T-helper 1 cell (primary cell): ENCODE measurements at places on chromosomes 11 and 22.
A peak's percentile ranks its signal among the peaks of the same experiment; 100 is the strongest.

GRCh38 chr11:82529936-82530335, 203.7 kb downstream of the FAM181B start:
- no peak for DNase-seq

DNA sequence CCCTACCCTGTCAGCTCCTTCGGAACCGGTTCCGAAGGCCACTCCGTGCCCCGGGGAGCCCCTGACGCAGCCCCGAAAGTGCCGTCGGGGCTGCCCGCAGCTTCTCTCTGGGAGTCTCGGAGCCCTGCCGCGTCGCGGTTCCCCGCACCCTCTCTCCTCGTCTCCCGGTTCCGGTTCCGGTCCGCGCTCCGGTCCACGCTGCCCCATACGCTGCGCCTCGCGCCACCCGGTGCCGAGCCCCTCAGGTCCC, 618 bp downstream of the MTA2 start:
- DNase-seq, result peak; percentile 36

- no peak for DNase-seq
These were observed 689 bp downstream of the RAB39A start for GRCh38 chr11:107928767-107929507.

DNA sequence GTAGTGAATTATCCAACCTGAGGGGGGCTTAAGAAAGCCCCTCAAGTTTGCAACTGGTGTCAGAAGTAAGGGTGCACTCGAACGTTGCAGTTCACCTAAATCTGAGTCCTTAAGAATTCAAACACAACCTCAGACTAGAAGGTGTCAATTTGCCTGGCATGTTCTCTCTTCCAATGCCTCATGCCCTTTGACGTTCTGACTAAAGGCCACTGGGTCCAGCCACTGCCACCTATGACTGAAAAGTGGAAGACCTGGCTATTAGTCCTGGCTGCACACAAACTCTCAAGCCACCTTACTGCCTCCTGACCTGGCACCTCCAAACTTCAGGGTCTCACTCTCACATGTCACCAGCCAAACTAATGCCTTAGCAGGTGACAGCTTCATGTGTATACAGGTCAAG, 8.0 kb downstream of the APOL4 start:
- DNase-seq, result no peak

DNA sequence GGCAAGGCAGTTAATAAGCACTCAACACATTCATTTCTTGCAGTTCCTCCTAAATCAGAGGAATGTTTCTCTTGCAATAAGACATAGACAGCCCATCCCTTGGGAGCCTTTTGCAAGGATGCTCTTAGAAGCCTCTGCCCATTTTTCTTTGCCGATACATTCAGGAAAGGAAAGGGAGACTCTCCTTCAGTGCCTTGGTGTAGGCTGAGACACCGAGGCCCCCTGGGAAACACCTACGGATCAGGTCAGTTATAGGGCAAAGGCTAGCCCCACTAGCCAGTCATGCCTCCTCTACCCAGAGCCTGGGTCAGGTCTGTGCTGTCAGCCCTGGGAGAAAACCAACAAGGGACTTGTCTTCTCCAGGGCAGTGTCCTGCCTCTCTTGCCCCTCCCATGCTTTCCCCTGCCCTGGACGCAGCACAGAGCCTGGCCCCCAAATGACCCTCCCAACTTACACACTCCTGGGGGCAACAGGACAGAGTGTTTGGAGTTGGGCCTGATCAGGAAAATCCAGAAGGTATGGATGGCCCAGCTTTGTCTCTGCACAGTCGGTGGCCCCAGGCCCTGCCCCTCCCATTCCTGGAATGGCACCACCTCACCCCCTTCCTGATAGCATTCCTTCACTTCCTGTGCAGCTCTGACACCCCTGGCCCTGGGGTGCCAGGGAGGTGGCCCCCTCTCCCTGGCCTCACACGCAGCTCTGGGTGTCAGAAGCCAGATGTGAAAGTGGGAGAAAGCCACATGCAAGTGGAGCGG, 18.3 kb downstream of the ANKK1 start:
- DNase-seq, result no peak

DNA sequence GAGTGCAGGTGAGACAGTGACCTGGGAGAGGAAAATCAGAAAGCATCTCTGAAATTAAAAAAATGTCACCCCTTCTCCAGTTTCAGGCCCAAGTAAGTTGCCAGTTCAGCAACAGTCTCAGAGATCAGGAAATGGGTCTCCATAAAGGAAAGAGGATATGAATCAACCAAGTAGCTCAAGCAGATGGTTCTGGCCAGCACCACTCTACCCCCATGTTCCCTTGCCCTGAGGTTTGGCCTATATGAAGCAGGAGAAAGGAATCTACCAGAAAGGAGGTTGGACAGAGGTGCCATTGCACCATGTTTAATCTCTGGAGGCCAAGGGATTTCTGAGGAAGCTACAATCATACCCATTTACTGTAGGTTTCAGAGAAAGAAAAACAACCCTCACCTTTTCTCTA, 7.7 kb downstream of the FZD4 start:
- DNase-seq, result no peak

DNA sequence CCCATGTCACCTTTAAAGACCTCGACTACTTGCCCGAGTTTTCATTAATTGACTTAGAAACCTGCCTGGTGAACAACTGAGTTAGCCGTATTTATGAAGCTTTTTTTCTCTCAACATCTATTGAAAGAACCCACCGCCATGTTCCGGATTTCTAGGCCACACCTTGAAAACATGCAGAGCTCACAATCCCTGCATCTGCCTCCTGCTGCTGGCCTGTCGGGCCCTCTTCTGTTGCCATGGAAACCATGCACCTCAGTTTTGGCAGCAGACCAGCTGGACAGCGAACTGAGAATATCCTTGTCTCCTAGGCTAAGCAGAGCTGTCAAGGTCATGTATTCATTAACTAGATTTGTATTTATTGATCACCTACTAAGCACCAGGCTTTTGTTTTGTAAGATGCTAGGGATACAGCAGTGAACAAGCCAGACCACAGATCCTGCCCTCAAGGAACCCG, 4.3 kb upstream of the PATZ1 start:
- DNase-seq, result no peak

DNA sequence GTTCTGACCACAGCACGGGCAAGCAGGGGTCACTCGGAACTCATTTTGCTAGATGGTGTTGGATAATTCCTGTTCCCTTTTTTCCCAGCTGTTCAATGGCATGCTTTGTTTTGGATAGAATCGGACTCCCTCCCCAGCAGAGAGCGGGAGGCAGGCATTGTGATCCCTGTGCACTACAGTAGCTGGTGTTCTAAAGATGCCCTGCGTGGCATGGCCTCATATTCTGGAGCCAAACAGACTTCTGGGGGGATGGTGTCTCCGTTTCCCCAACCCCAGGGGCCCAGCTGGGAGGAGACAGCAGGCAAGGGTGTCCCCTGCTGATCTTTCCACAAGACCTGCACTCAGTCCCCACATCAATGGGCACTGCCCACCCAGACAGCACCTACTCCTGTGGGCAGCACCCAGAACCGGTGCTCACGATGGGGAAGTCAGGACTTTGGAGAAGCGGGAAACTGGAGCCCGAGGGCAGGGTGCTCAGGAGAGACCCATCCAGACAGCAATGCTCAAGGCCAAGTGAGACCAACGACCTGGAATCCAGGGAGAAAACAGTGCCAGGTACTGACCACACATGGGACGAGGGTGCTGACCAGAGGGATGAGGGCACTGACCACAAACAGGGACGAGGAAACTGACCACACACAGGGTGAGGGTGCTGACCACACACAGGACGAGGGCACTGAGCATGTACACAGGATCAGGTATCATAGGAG, 934.9 kb downstream of the BRD1 start:
- DNase-seq, result no peak

DNA sequence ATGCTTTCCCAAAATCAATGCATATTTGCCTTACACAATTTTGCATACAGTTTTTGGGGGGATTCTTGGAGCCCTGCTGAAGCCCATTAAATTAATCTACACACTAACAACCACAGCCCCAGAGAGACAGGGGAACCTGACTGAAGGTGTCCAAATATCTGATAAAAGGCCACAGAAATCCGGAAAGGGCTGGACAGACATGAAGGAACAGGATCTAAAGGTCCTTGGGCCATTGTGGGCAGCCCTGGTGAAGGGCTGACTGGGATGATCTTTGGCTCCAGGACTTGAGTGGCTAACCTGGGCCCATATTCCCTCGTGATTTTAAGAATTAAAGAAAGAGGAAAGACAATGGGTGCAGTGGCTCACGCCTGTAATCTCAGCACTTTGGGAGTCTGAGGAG, 6.8 kb upstream of the WDR74 start:
- no peak for DNase-seq

- no peak for DNase-seq
These were observed 26.4 kb downstream of the C11orf91 start for GRCh38 chr11:33674035-33674814.

DNA sequence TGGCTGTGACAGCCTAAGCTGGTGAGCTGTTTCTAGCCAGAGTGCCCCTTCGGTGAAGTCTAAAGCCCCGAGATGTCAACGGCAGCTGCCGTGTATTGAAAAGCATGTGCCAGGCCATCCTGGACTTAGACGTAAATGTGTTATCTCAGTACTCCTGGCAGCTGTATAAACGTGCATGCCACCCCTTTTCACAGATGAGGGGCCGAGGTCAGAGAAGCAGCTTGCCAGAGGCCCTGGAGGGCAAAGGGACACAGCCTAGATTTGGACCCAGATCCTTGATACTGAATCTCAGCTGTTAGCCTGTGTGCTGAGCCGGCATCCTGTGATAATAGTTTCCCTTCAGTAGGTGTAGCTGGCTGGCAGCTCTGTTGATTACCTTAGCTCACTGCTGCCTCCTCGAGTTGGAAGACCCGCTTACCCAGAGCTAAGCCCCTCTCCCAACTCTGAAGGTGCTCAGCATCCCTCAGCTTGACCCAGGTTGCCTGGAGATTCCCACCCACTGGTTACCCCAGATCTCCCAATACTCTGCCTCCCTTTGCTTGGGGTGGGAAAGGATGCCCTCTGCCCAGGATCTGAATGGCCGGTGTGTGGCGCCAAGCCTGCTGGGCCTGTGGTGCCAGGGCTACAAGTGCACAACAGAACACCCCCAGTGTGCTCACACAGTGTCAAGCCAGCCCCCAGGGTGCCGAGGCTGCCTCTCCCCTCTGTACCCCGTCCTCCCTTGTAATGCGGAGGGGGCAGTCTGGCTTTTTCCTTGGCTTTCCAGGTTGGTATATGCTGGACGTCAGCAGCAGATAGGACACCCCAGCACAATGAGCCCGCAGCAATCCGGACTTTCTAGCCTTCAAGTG, 59.8 kb upstream of the WNT7B start:
- DNase-seq, result peak; percentile 57

DNA sequence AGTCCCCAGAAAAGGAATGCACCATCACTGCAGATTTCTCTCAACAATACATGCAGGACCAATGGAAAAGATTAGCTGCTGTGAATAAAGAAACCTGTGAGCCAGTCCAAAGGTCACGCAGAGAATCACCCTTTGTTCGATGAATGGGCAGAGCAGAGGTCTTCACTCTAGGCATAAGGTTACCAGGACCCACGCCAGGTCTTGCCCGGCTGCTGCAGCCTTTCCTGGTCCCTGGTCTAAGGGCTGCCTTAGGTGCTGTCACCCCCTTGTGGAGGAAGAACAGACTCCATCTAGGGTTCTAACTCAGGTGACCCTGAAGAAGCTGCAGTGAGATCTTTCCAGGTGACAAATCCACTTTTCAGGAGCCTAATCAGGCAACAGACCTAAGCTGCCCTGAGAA, 29.0 kb upstream of the NAP1L4 start:
- no peak for DNase-seq

DNA sequence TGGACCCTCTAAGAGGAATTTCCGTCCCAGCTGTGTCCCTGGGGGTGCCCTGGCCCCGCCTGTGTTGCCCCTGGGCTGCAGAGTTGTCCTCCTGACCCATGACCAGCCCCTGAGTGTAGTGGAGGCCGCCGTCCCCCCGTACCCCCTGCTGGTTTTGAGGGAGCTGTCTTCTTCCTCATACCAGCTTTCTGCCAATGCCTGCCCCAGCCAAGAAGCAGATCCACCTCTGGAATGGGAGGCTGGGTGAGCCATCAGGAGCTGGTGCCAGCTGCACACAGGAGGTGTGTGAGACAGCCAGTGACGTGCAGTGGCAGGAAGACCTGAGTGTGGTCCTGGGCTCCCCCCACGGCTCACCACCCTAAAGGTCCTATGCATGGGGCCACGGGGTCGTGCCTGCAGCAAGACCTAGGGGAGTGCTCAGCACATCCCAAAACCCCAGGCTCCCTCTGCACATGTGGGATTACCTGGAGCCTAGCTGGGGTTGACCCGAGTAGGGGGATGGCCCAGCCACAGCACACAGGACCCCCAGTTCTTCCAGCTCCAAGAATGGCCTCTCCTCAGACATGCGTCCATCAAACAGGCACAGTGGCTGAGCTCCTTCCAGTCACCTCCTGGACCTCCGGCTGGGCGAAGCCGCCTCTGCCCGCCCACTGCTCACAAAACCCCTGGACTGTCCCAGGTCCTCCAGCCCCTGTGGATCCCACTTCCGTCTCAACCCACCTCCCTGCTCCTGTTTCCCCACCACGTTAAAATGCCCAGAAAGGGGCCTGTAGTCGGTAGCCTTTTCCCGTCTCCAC, 647.6 kb downstream of the BRD1 start:
- no peak for DNase-seq

- peak; percentile 74 for DNase-seq
These were observed 77.6 kb upstream of the IGLL5 start for GRCh38 chr22:22810018-22810427.

GRCh38 chr22:47206164-47206563, 443.7 kb downstream of the TBC1D22A start:
- DNase-seq, result no peak

- peak; percentile 10 for DNase-seq
These were observed 54.6 kb downstream of the SPECC1L start for GRCh38 chr22:24325105-24325757.

- DNase-seq, result no peak
These were observed 185.3 kb downstream of the BRD1 start for GRCh38 chr22:49642331-49642730.

DNA sequence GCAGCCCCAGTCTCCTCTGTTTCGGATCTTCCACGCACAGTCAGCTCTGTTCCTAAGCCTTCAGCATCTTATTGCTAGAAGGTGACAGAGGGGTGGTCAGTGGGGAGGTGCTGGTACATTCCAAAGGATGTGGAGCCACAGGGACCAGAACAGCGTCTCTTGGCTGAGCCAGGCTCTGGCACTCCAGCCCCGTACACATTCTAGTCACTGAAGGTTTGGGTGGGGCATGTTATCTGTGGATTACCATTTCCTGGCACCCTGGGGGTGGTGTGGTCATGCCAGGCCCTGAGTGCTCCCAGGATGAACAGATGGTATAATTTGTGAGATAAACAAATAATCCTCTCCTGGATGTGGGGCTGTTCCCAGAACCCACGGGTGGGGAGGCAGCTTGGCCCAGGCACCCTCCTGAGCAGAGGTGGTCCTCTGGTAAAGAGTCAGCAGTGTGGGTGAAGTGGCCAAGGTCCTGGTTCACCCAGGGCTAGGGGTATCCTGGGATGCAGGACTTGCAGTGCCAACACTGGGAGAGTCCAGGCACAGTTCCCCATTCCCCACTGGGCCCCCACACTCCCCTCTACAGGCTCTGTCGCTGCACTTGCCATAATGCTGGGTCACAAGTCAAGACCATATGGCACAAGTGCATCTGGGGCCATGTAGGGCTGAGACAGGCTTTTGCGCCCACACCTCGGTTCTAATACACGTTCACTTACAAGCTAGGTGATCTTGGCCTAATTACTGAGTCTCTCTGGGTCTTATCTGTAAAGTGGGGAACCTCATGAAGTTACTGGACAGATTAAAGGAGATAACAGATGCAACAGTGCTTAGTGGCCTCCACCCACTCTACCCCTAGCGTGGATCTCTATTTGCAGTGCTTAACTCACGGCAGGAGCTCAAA, 33.0 kb downstream of the DKK3 start:
- no peak for DNase-seq
